Stimulated activated CD4-positive, alpha-beta T cell treated with anti-CD3 and anti-CD28 coated beads, Interleukin-4, amount 100 ng/mL, for 1 hour (primary cell): ENCODE measurements at places on chromosomes 13 and 19.

DNA sequence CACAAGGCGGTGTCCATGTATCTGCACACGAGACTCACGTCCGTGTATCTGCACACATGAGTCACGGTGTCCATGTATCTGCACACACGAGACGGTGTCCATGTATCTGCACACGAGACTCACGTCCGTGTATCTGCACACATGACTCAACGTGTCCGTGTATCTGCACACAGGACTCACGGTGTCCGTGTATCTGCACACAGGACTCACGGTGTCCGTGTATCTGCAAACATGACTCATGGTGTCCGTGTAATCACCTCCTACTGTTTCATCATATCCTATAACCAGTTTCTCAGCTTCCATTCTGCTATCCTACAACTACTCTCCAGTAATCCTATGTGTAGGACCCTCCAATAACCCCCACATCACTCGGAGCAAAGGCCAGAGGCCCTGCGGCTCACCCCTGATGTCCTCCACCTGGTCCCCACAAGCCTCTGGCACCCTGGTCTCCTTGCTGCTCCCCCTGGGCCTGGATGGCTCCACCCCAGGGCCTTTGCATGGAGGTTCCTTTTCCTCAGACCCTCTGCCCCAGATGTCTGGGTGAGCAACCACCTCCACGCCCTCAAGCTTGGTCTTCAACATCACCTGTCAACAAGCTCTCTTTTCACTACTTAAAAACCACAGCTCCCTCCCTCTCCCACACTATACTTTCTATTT, 2.5 kb upstream of the TMEM255B start:
- DNase-seq, result no peak

DNA sequence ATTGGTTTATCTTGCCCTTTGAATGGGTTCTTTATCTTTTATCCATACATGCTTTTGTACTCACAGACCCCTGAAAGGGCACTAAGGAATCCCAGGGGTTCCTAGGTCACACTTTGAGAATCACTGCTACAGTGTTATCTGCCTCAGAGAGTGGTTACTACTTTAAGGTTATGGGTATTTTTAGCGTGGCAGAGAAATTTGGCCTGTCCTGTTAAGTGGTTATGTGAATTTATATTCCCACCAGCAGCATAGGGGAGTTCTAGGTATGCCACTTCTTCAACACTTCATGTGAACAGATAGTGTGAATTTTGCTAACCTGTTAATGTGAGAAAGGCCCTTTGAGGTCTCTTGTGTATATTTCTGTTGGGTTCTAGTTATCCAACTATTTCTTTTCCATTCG, 75.7 kb downstream of the DNAJC3 start:
- no peak for DNase-seq

- no peak for DNase-seq
Measured at GRCh38 chr19:497491-497868, 1.2 kb downstream of the MADCAM1 start.

- DNase-seq, result no peak
Measured at GRCh38 chr19:30739394-30739793, 367.2 kb downstream of the ZNF536 start.

GRCh38 chr19:17679526-17680229, 8.5 kb downstream of the UNC13A start:
- DNase-seq, result no peak

GRCh38 chr13:87671753-87672605, 808 bp downstream of the SLITRK5 start:
- DNase-seq, result no peak

DNA sequence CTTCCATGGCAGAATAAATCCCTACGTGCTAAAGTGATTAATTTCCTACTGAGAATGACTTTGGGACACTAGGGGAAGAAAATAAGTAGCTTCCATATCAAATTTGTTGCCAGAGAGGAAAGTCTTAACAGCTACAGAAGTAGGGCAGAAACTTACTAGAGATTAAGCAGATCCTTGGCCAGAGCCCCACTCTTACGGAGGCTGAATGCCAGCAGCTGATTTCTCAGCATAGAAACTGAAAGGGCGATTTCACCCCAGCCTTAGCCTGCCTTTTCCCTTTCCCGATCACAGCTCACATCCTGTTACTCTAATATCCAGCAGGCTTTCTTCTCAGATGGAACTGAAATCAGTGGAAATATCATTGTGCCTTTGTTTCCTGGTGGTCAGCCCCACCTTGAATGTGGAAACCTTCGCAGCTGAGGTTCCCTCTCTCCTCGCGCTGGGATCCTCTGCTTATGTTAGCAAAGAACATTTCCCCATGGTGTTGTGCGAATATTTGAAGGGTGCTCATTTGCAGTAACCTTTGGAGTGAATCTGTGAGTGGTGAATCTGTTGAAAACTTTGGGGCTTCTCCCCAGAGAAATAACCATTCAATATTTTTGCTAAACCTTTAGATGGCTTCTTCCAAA, 8.4 kb downstream of the FAM124A start:
- DNase-seq, result no peak

DNA sequence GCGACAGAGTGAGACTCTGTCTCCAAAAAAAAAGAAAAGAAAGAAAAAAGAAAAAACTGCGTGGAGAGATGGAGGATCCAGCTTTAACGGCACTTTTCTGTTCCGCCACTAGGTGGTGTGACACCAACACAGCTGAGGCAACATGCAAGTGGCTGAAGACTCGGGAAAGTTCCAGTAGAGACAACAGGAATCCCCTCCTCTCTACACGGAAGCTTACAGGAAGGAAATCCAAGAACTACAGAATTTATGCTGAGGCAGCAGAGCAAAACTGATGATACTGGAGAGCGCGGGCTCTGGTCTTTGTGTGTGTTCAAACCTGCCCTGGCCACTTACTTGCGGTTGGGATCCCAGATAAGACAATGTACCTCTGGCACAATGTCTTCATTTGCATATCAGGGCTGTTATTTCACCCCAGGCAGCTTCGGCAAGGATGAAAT, 9.9 kb downstream of the RANBP3 start:
- peak; percentile 62 for DNase-seq

DNA sequence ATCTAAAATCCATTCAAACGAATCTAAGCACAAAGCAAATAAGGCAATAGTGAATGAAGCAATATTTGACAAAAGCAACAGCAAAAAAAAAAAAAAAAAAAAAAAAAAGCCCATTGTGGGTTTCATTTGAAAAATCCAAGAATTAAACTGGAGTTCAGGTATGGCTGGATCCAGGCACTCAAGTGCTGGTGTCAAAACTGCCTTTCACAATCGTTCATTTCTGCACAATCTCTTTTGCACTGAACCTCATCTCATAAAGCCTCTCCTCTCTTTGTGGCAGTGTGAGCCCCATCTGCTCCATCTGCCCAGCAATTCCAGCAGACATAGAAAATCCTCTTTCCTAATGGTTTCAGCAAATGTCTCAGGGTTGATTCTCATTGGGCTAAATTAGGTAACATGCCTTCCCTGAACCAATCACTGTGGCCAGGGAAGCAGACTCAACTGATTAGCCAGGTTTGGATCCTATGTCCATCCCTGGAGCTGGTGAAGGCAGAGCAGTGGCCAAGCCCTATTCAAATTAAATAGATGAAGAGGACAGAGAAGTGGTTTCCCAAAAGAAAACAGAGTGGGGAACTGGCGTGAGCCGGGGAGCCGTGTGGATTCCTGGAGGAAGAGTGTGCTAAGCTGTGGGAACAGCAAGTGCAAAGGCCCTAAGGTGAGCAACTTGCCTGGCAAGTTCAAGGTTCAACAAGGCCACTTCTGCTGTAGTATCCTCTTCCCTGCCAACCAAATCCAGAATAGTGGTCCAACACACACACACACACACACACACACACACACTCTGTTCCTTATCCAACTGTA, 1.2 kb upstream of the HIF3A start:
- DNase-seq, result no peak

DNA sequence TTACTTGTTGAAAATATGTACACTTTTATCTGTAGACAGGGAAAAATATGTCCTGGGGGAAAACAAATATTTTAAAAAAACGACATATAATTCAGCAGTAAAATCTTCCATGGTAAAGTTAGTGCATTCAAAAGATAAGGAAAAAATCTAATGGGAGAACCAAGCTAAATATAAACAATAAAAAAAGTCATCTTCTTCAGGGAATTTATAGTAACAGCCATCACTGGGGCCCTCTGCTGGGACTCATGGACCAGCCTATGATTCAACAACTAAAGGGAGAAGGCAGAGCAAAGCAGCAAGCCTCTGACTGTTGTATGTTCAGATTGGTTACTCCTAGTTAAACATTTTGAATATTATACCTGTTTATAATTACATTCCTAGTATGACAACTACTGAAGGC, 93.0 kb downstream of the ITGBL1 start:
- no peak for DNase-seq

DNA sequence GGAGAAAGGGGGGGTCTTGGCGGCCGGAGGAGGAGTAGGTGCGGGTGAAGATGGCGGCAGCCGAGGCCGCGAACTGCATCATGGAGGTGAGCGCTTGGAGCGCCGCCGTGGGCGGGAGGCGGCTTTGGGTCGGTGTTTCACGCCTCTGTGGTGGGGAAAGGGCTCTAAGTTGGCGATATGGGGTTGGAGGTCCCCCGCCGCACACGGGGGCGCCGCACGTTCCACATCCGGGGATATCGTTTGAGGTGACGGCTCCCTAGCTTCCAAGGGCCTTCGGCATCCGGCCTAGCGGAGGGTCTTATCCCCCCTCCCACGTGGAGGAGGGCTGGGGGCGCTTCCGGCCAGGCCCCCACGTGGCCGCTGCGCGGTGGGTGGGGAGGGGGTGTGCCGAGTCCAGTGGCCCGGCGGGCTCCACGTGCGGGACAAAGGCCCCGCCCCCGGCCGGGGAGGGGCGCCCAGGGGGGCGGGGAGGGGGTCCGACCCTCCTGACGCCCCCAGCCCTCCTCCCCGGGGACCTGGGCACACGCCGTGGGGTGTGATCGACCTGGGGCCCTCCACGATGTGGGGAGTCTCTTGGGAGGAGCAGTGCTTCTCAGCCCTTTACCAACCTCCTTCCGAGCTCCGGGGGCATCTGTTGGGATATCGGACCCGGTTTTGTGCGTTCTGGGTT, at the start of gene PRMT1:
PRMT1 (plus strand) TSS at position 41 of the 670 bp plus-strand sequence; CDS start at position 51, 10 bp downstream.
- peak; percentile 57 for DNase-seq

- DNase-seq, result no peak
Measured at GRCh38 chr13:45132369-45133064, 12.2 kb downstream of the GTF2F2 start.

GRCh38 chr19:49685845-49686332, 3.5 kb upstream of the ADM5 start:
- DNase-seq, result no peak

GRCh38 chr13:76887076-76887563, 915 bp upstream of the KCTD12 start:
- DNase-seq, result no peak

GRCh38 chr13:94716016-94716415, 3.7 kb upstream of the SOX21 start:
- DNase-seq, result no peak

- no peak for DNase-seq
Measured at GRCh38 chr13:111640006-111640405, 319.6 kb downstream of the TEX29 start.

DNA sequence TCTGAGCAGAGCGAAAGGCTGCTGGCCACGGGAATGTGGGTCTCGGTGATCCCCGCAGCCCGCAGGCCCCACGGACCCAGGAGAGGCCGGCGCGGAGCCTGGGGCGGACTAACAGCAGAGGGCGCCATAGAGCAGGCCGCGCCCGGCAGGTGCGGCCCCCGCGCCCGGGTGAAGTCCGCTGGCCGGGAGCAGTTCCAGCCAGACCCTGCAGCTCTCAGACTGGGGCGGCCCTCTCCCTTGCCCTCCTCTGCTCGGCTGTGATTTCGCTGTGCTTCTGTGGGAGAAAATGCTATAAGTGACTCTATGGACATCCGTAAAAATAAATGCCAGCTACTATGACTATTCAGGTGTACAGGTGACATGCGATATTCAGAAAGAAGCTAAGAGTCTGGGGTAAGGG, 37.7 kb downstream of the GSX1 start:
- DNase-seq, result peak; percentile 67

DNA sequence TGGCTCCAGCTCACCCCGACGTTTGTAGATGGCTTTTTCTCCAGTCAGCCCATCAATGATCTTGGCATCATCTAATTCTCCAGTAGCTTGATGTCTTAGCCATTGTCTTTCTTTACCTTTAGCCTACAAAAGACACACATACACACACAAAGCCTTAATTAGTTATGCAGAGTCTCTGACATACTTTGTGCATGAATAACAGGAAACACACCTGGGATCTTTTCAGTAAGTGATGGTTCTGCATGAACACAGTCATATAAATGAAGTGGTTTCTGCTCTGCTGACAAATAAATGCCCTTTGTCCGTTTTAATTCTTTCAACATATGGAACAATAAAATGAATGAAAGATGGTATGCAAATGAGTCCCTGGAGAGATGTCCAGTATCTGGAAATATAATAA, 133.3 kb downstream of the RGCC start:
- DNase-seq, result no peak

- DNase-seq, result no peak
Measured at GRCh38 chr19:19655641-19656343, 7.7 kb downstream of the ATP13A1 start.

- no peak for DNase-seq
Measured at GRCh38 chr13:52130641-52131040, 1.8 kb upstream of the NEK5 start.

GRCh38 chr19:55084416-55084815, 8.7 kb downstream of the EPS8L1 start:
- DNase-seq, result no peak

- DNase-seq, result no peak
Measured at GRCh38 chr13:97120976-97121375, 101.2 kb upstream of the MBNL2 start.

DNA sequence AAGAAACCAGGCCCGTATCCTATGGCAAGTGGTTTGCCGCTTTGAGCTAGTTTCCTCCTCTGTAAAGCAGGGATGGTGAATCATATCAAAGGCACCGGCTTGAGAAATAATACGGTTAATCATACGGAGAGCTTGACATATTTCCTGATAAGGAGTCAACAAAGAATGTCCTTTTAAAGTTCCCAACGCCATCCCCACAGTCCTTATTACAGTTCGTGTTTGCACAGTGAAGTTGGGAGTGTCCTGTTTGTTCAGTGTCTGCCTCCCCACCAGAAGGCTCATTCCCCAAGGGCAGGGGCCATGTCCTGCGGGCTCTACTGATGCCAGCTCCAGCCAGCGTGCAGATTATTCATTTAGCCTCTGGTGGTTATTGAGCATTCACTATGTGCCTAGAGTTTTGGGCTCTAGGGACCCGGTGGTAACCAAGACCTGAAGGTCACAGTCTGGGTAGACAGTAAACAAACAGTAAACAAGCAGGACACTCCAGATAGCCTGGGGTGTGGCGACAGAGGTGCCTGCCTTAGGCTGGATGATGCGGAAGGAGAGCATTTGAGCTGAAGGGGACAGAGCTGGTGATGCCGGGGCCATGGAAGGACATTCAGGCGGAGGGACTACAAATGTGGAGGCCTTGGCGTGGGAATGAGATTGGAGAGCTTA, 6.3 kb downstream of the GRAMD1A start:
- no peak for DNase-seq

- DNase-seq, result no peak
Measured at GRCh38 chr13:27960362-27961226, 8.5 kb downstream of the CDX2 start.

- no peak for DNase-seq
Measured at GRCh38 chr13:100754459-100754858, 79.9 kb upstream of the TMTC4 start.

GRCh38 chr13:108495646-108496361, 133.6 kb upstream of the MYO16 start:
- DNase-seq, result no peak
